ENCODE measurements at places on chromosomes 5 and 9.
A peak's percentile ranks its signal among the peaks of the same experiment; 100 is the strongest.

DNA sequence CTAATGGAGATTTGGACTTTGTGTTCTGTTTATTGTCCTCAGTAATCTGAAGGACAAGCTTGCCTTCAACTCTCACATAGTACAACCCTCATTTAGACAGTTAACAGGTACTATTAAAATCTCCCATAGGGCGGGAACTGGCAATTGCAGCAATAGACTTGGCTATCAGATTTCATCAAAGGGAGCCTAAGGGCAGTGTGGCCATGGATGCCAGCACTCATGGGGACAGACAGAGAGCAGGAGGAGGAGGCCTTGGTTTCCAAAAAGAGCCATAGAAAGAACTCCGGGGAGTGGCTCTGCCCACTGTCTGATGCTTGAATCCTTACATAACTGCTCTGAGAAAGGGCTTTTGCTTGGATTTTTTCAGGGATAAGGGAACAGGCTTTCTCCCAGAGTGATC, 6.8 kb downstream of the SLC36A1 start:
- DNase-seq: no peak

DNA sequence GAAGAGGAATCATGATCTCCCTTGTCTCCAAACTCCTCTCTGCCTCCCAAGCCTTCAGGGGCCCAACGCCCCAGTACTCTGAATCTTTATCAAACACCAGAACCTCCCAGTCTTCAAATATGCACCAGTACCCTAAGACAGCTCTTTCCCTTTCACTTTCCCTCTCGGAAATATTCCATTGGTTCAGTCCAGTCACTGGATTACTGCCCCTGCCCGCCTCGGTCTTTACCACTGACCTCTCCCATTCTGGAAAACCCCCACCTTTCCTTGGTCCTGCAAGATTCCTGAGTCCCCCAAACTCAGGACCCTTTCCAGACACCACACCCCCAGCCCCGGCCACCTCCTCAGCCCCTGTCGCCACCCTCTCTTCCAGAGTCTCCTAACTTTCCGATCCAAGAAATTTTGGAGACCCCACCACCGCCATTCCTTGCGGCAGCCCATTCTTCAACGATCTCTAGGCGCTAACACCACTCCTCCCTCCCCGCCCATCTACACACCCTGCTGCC, 674 bp downstream of the C5orf15 start:
- no peak for DNase-seq

GRCh38 chr5:103428923-103429322, 133.7 kb downstream of the NUDT12 start:
- DNase-seq: no peak

- no peak for DNase-seq
Measured at GRCh38 chr9:75487856-75488718, 399.8 kb downstream of the OSTF1 start.

GRCh38 chr5:9621379-9621903, 8.7 kb downstream of the TAS2R1 start:
- DNase-seq: no peak

DNA sequence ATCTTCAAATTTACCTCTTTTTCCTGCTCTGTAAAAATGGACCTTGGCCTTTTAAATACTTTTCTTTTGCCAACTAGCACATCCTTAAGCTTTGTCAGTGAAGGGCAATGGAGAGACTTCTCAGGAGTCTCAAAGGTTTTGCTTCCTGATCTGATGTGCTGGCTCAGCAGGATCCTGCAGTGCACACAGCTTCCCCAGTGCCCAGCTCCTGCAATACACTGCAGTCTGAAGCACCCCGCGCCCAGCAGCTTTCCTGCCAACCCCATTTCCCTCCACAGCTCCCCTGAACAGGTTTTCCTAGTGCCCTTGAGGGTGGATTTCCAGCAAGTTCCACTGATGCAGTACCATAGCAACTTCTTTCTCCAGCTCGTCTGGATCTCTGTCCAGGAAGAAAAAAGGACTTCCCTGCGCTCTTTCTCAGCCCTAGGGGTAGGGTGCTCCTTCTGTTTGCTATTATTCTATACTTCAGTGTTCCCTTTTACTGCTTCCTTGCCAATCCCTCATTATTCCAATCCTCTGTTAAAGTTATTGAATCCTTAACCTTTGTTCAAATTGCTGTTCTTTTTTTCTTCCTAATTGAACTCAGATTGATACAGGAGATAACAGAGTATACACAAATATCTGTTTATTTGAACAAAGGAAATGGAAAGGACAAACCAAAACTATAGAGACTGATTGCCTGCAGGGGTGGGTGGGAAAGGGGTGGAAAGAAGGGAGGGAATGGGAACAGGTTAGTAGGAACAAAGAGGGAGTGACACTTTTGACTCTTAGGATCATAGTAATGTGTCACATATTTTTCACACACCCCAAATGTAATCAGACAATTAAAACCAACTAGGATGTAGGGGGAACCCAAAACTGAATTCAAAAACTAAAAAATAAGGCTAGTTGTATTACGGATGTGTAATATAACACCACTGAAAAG, 8.5 kb downstream of the SNAPC3 start:
- no peak for DNase-seq

GRCh38 chr5:152349683-152350526, 55.2 kb downstream of the NMUR2 start:
- no peak for DNase-seq

- no peak for DNase-seq
Measured at GRCh38 chr5:103745353-103746065, 182.9 kb upstream of the NUDT12 start.

- no peak for DNase-seq
Measured at GRCh38 chr5:33474004-33474403, 33.2 kb downstream of the TARS1 start.

- DNase-seq: no peak
Measured at GRCh38 chr9:78196258-78196657, 39.6 kb upstream of the CEP78 start.

- DNase-seq: no peak
Measured at GRCh38 chr9:134136118-134136995, 475 bp downstream of the WDR5 start.

DNA sequence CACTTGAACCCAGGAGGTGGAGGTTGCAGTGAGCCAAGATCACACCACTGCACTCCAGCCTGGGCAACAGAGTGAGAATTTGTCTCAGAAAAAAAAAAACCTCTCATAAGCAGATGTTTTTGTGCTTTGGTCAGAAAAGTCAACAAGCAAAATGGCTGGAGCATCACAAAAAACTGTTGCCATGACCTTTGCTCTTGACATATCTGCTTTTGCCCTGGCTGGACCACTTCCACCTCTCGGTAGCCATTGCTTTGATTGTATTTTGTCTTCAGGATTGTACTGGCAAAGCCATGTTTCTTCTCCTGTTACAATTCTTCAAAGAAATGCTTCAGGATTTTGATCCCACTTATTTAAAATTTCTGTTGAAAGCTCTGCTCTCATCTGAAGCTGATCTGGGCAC, 67.0 kb downstream of the MTMR12 start:
- DNase-seq: no peak

GRCh38 chr9:4622016-4622415, 40.1 kb upstream of the PLPP6 start:
- no peak for DNase-seq

GRCh38 chr5:22669345-22669744, 183.8 kb downstream of the CDH12 start:
- no peak for DNase-seq

GRCh38 chr9:1870915-1871314, 144.2 kb upstream of the SMARCA2 start:
- no peak for DNase-seq

DNA sequence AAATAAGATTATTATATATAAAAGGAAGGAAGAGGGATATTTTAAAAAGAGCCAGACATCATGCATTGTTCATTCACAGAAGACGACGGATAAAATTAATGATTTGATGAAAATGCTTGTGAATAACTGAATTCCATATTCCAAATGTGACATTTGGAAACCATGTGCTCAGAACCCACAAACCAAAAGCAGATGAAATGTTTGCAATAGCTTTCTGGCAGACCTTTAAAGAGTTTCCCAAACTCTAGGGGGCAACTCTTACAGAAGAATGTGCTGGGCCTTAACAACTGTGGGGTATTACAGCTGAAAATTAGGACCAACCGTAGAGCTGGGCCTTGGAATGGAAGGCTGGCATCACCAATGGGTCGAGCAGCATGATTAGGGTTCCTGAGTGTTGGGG, 471.0 kb downstream of the EFNA5 start:
- no peak for DNase-seq

- DNase-seq: no peak
Measured at GRCh38 chr5:136740228-136740627, 374.9 kb upstream of the TRPC7 start.

- DNase-seq: no peak
Measured at GRCh38 chr5:600886-601541, 11.1 kb upstream of the CEP72 start.

- DNase-seq: no peak
Measured at GRCh38 chr9:134442085-134442474, 115.8 kb downstream of the RXRA start.

GRCh38 chr9:129230302-129230701, 52.2 kb upstream of the IER5L start:
- DNase-seq: no peak

DNA sequence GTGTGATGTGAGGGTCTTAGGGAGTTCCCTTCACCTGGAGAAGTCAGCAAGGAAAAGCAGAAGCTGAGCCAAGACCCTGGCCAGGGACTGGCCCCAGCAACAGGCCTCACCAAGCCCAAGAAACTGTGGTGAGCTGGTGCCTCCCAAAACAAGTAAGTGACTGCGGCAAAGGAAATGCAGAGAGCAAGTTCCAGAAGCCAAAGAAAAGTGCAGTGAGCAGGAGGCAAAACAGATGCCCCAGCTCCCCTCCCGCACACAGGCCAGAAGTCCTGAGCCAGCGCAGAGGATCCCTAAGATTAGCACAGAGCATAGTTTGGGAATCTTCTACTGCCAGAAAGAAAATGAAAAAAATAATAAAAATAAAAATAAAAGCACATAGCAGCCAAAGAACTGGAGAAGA, 13.2 kb downstream of the MED27 start:
- no peak for DNase-seq

DNA sequence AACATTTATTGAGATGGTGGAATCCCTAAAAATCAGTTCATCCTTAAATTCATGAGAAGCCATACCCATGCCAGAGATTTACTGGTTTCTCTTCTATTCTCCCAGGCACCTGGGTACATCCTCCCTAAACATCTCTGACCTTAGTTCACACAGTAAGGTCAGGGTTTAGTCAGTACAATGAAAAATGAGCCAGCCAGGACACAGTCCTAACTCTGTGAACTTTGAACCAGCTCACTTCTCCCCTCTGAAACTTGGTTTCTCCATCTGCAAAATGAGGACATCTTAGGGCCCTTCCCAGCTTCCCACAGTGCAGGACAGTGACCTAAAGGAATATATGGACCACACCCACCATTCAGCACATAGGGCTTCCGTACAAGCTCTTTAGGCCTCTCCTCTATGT, 1.9 kb downstream of the NOP16 start:
- DNase-seq: no peak

GRCh38 chr5:178237431-178238312, 5.1 kb upstream of the PHYKPL start:
- DNase-seq: no peak

GRCh38 chr9:82621447-82621846, 441.5 kb downstream of the RASEF start:
- no peak for DNase-seq

DNA sequence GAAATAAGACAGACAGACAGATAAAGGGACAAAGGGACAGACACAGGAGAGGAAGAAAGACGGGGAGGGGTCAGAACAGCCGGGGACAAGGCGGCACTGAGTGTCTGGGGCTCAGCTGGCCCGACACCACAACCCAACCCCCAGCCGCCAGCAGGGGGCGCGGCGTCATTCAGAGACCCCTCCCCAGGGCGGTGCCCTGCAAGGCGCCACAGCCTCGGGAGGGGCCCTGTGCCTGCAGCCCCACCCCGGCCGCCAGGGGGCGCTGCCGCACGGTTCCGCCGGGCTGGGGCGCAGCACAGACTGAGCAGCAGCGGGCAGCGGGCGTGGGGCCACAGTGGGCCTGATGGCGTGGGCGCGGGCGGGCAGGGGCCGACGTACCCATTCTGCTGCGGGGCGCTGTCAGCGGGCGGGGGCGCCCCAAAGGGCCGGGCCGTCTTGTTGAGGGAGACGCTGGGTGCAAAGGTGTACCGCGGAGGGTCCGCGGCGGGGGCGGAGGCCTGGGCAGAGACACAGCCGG, 5.9 kb downstream of the PDLIM7 start:
- no peak for DNase-seq

GRCh38 chr9:130682421-130683121, 11.0 kb upstream of the EXOSC2 start:
- DNase-seq: peak; percentile 35

- no peak for DNase-seq
Measured at GRCh38 chr9:3875361-3876132, 349.7 kb upstream of the RFX3 start.

DNA sequence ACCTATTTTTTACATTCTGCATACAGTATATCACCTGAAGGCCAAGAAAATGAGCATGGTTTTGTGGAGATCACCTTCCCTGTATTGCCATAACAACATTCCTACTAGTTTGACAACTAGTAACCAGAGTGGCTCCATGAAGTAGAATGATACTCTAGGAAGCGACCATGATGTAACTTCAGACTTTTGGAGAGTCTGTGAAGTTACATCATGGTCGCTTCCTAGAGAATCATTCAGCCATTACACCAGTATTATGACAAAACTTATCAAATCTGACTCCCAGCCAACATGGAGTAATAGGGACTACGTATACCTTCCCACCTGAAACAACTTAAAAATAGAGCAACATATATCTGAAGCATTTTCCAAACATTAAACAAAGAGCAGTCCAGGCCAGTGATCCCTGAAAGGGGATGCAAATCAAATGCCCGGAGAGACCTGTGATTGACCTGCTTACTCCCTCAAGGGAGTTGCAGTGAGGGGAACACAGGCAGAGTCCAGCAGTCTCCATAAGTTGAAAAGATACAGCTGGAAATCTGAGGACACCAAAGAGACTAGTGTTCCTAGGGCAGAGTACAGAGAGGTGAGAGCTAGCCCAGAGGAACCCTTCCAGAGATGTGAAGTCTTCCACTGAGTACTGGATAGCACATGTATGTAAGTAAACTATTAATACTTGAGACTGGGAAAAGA, 7.8 kb downstream of the ECM2 start:
- DNase-seq: no peak

- no peak for DNase-seq
Measured at GRCh38 chr5:78624011-78624541, 24.5 kb downstream of the LHFPL2 start.

DNA sequence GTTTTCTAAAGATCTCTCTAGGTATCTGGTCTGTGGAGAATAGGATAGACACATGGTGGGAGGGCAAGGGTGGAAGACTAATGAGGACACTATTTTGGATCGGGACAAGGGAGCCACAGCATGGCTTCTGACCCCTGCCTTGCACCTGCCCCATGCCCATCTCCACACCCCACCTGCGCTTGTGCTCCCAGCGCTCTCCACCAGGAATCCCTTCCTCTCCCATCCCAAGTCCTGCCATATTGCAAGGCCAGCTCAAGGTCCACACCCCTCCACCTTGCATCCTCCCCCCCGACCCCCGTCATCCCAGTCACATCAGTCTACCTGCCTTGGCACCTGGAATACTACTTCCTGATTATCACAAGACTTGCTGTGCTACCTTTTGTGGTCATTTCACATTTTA, 44.2 kb upstream of the RETREG1 start:
- no peak for DNase-seq

Data from stimulated activated CD8-positive, alpha-beta memory T cell treated with anti-CD3 and anti-CD28 coated beads, Interleukin-2, amount 100 ng/mL, for 1 hour (primary cell).